ENCODE measurements at places on chromosomes 16 and 17. TPM values are rescaled to one million over a fixed set of nuclear protein-coding genes. Genes with fewer than 3 reads are reported as not detected.

- no peak overlapping the region for H3K27ac ChIP-seq
- no peaks in the 10 kb centered on the region for H3K27me3 ChIP-seq
- DNase-seq, result no peak
- no peak overlapping the region for H3K4me3 ChIP-seq
- peaks cover 75% of the 10 kb centered on the region for H3K4me1 ChIP-seq
Measured at GRCh38 chr17:78718575-78719208, 63.4 kb downstream of the CYTH1 start.

- H3K36me3 ChIP-seq, result no peaks in the 10 kb centered on the region
- no peaks in the 10 kb centered on the region for H3K4me1 ChIP-seq
- peaks cover 9% of the 10 kb centered on the region for H3K27me3 ChIP-seq
- DNase-seq, result no peak
Measured at GRCh38 chr16:29029168-29029994, 44.5 kb downstream of the LAT start.

DNA sequence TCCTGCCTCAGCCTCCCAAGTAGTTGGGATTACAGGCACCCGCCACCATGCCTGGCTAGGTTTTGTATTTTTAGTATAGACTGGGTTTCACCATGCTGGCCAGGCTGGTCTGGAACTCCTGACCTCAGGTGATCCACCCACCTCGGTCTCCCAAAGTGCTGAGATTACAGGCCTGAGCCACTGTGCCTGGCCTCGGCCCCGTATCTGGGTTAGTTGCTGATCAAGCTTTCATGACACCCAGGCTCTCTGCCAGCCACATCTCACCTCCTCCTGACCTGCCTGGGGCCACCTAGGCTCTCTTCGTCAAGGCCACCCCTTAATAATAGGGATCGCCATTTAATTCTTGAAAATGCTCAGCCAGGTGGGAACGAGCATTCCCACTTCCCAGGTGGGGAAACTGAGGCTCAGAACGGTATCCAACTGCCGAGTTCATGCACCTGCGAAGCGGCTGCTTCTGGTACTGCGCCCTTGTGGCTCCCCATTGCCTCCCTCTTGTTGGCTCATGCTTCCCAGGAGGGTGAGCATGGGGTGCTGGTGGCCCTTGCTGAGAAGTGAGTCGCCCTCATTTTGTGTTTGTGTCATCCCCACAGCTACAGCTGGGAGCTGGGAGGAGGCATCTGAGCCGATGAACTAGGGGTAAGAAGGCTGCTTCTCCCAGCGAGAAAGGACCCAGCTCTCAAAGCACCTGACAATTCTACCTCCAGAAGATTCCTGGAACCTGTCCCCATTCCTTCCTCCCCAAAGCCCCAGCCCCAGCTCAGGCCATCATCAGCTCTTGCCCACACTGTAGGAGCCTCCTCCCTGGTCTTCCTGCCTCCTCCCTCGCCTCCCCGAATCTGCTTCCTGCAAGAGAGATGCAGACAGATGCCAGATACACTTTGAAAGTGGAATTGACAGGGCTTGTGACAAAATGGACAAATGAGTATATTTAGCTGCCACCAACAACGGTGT, 17.3 kb upstream of the SNN start:
- no peaks in the 10 kb centered on the region for H3K27me3 ChIP-seq
- no peaks in the 10 kb centered on the region for H3K36me3 ChIP-seq
- no peak for DNase-seq
- no peak overlapping the region for H3K4me3 ChIP-seq
- H3K27ac ChIP-seq, result no peak overlapping the region

DNA sequence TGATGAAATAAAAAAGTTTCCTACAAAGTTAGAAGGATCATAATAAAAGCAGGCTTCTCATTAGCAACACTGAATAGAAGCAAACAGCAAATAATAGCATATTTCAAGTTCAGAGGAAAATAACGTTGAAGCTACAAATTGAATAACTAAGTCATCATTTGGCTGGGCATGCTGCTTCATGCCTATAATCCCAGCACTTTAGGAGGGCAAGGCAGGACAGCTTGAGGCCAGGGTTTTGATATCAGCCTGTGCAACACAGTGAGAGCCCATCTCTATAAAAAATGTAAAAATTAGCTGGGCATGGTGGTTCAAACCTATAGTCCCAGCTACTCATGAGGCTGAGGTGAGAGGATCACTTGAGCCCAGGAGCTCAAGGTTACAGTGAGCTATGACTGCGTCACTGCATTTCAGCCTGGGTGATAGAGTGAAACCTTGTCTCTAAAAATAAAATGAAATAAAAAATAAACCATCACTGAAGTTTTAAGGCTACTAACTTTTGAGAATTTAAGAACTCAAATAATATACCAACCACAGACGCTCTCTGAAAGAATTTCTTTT, 25.5 kb downstream of the NCOR1 start:
- H3K27me3 ChIP-seq, result no peaks in the 10 kb centered on the region
- H3K4me3 ChIP-seq, result no peak overlapping the region
- H3K4me1 ChIP-seq, result no peaks in the 10 kb centered on the region
- DNase-seq, result no peak
- no peaks in the 10 kb centered on the region for H3K36me3 ChIP-seq

GRCh38 chr17:7262192-7262934, at the start of gene CLDN7:
CLDN7 (minus strand) TSS chr17:7262478; CDS start chr17:7262043, 435 bp downstream.
- peaks cover 59% of the 10 kb centered on the region for H3K27me3 ChIP-seq
- peaks cover 24% of the 10 kb centered on the region for H3K36me3 ChIP-seq
- H3K27ac ChIP-seq, result no peak within 1 kb of the TSS
- H3K4me1 ChIP-seq, result peaks cover 30% of the 10 kb centered on the region

- no peak overlapping the region for H3K4me3 ChIP-seq
- no peaks in the 10 kb centered on the region for H3K27me3 ChIP-seq
- H3K27ac ChIP-seq, result no peak overlapping the region
- no peaks in the 10 kb centered on the region for H3K4me1 ChIP-seq
Measured at GRCh38 chr16:77945126-77945525, 77.2 kb upstream of the CLEC3A start.

The FN3K gene
- 77.7 TPM for total RNA-seq

The ALOX12 gene
- total RNA-seq, result 0.11 TPM

The TBC1D3B gene
- total RNA-seq, result 2.1 TPM

DNA sequence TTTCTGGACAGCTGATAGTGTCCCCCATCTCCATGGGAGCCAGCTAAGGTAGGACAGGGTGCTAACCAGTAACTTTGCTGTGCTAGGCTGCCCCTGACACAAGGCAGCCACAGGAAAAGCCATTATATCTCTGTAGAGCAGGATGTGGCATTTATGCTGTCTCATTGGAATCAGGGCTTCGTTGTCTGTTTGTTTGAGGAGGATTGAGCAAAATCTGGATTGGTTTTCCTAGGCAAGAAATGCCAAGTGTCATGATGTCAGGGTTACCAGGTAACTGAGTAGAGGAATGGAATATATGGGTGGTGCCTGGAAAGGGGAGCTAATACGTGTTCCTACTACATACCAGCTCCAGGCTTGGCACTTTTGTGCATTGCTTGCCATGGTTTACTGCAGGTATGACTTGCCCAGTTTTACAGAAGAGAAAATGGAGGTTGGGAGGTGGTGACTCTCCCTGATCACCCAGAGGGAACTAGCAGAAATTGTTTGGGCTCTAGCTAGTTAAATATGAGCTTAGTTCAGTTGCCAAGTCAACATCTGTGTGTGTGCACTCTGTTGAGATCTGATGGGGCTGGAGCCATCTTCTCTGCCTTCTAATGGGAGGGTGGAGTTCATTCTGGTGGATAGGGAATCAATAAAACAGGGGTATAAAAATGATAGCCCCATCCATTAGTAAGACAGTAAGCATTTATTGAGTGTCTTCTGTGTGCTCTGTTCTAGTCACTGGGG, 33.9 kb downstream of the GNAO1 start:
- no peaks in the 10 kb centered on the region for H3K36me3 ChIP-seq
- H3K4me1 ChIP-seq, result peaks cover 22% of the 10 kb centered on the region
- H3K4me3 ChIP-seq, result no peak overlapping the region
- H3K27me3 ChIP-seq, result no peaks in the 10 kb centered on the region
- DNase-seq, result no peak
- no peak overlapping the region for H3K27ac ChIP-seq

The SCNN1B gene
- not detected for total RNA-seq

Measured in heart right ventricle (tissue), 16 donors.